ENCODE measurements at places on chromosomes 2 and 18. TPM values are rescaled to one million over a fixed set of nuclear protein-coding genes. Genes with fewer than 3 reads are reported as not detected.

- peak; percentile 70 for DNase-seq
- no peaks in the 10 kb centered on the region for H3K27me3 ChIP-seq
- no peak overlapping the region for H3K27ac ChIP-seq
- no peak overlapping the region for H3K4me3 ChIP-seq
- no peaks in the 10 kb centered on the region for H3K4me1 ChIP-seq
Observed at GRCh38 chr18:57649556-57650500, 28.2 kb upstream of the NARS1 start.

- DNase-seq: no peak
- H3K27ac ChIP-seq: no peak overlapping the region
- no peak overlapping the region for H3K4me3 ChIP-seq
Observed at GRCh38 chr2:100683231-100683630, 120.4 kb downstream of the PDCL3 start.

- H3K27ac ChIP-seq: no peak overlapping the region
- DNase-seq: no peak
- H3K27me3 ChIP-seq: no peaks in the 10 kb centered on the region
- H3K36me3 ChIP-seq: no peaks in the 10 kb centered on the region
Observed at GRCh38 chr18:7896161-7896560, 329.0 kb downstream of the PTPRM start.

GRCh38 chr2:24754985-24755705, 38.0 kb downstream of the PTRHD1 start:
- no peak overlapping the region for H3K27ac ChIP-seq
- no peaks in the 10 kb centered on the region for H3K27me3 ChIP-seq
- H3K4me3 ChIP-seq: no peak overlapping the region

DNA sequence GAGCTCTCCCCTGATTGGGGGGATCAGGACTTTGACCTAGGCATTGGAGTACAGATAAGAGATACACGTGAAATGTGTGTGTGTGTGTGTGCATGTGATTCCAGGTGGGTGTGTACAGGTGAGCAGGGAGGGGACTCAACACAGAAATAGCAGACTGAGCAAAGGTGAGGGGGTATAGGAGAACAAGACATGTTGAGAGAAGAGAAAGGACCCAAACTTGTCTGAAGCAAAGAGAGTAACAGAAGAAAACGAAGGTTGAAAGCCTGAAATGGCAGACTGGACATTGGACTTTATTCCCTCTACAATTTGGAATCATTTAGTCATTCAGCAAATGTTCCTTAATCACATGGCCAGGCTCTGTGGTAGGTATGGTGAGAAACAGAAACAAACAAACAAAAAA, 23.3 kb downstream of the MRO start:
- no peak overlapping the region for H3K4me3 ChIP-seq
- H3K4me1 ChIP-seq: no peaks in the 10 kb centered on the region

Gene CRYGD
- total RNA-seq: not detected

Gene TMEM37
- under 0.01 TPM for total RNA-seq

Gene FAM117B
- 1.1 TPM for total RNA-seq
